ENCODE measurements at places on chromosomes 11 and 22.
A peak's percentile ranks its signal among the peaks of the same experiment; 100 is the strongest.

DNA sequence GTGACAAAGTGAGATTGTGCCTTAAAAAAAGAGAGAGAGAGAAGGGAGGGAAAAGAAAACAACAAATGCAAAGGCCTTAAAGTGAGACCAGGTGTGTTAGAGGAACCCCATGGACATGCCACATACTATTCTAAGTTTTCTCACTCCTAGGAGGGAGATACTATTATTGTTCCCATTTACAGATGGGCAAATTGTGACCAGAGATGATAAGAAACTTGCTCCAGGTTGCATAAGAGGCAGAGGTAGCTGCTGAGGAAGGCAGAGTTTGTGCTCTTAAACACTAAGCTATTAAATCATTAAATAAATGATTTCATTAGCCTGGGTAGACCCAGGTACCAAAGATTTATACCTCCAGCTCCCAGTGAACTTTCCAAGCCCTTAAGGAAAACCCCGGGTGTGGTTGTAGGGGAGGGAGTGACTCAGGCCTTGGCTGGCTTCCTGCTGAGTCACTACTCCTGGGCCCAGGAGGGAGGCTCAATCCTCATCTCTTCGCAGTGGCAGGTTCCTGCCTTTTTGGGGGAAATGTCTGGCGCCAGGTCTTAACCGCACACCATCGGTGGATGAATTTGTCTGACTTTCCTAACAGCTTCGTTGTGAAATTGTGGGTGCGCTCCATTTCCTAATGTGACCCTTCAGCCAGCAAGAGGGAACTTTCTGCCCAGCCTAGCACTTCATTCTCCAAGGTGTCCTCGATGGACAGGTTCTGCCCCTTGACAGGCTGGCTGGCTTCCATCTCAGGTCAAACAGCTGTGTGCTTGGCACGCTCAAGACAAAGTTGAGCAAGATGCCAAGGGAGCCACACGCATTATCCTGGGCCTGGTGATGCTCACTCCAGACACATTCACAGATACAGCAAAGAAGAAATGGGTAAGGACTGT is 33.4 kb upstream of the PTPRJ start:
- peak; percentile 88 for DNase-seq

- peak; percentile 2 for DNase-seq
Measured at GRCh38 chr22:32904044-32904443, 102.5 kb downstream of the TIMP3 start.

DNA sequence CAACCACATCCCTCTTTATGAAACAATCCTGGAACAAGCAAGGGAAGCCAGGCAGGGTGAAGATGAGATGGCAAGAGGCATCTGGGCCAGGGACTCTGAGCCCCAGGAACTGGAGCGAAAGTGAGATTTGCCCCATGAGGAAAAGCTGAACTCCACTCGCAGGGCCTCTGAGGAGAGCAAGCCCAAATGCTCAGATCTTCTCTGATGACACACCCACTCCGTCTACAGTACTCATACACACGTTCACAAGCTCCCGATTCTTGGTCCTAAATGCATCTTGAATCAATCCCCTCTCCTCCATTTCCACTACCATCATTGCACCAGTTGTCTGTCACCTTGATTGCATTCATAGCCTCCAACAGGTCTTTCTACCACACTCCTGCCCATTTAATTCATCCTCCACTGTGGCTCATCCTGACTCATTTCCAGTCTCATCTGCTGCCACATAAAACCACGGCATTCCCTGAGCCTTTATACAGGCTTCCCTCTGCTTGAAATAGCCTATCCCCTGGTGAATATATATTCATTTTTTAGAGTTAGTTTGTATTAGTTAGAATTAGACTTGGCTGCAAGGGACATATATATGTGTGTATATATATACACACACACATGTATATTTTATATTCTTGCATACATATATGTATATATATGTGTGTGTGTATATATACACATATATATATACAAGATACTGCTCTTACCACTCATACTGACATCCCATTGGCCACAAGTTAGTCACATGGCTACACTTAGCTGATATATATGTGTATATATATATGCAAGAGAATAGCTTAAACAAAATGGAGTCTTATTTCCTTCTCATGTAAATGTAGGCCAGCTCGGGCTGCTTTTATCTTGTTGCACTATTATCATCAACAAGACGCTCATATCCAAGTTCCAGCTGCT is 1.4 kb upstream of the APOA5 start:
- no peak for DNase-seq

DNA sequence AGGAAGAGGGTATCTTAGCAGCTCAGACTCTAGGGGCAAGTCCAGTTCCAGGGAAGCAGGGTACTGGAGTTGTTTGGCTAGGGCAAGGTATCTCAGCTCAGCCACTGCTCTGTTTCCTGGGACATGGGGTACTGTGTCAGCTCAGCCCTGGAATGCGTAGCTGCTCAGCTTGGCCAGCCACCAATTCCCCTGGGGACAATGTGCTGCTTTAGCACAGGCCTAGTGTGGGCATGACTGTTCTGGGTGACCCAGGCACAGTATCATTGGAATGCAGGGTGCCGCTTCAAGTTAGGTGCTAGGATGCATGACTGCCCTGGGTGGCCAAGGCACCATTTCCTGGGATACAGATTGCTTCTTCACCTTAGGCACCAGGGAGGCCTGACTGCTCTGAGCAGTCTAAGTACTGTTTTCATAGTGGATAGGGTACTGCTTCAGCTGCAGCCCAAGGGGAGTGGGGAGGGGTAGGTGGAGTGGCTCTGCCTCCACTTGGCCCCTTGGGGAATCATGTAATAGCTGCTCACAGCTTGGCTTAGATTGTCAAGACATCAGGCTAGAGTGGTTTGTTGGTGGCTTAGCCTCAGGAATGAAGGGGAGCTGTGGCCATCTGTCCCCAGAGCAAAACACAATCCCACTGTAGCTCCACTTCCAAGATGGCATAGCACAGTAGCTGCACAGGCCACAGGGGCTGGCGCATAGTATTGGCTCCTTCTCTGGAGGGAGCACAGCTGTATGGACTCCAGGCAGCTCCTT is 36.0 kb downstream of the MADD start:
- no peak for DNase-seq

DNA sequence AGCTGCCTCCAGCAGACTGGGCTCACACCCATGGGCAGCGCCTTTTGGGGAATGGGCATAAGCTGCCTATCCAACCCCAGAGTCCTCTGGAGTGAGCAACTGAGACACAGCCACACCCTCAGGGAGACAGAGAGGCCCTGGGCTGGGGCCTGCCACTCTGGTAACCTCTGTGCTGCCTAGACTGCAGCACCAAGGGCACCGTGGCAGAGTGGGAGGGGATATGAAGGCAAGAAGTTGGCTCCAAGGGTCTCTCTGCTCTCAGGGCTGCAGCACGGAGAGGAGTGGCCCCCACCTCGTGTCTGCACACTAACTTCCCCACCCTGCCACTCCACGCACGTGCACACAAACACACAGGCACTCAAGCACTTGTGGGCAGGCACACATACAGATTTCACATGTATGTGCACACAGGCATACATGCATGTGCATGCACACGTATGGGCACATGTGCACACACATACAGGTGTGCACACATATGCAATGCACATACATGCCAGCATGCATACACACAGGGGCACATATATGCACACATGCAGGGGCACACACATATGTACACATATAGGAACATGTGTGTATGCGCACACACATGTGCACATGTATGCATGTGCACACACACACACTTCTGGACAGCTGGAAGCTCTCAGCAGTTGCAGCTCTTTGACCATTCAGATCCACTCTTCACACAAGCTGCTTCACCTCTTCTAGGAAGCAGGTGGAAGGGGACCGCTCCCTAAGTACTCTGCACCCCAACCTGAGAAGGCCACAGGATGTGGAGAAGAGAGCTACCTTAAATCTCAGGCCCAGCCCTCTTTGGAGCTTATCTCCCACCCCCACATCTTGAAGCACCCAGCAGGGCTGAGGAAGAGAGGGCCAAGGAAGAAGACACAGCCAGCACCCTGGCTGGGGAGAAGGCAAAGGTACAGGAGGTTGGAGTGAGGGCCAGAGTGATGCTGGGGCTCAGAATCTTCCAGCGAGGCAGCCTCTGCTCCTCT is 4.3 kb downstream of the IGSF9B start:
- DNase-seq, result no peak

- DNase-seq, result peak; percentile 17
Measured at GRCh38 chr22:20238536-20238900, 29.6 kb downstream of the RTN4R start.

DNA sequence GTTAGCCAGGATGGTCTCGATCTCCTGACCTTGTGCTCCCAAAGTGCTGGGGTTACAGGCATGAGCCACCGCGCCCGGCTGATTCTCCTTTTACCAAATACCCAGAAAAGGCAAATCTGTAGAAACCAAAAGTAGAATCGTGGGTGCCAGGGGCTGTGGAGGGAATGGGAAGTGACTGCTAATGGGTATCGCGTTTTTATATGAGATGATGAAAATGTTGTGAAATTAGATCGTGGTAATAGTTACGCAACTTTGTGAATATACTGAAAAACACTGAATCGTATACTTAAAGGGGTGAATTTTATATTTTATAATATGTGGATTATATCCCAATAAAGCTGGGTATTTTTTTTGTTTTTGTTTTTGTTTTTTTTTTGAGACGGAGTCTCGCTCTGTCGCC is 48.2 kb upstream of the CREB3L1 start:
- DNase-seq, result peak; percentile 82

DNA sequence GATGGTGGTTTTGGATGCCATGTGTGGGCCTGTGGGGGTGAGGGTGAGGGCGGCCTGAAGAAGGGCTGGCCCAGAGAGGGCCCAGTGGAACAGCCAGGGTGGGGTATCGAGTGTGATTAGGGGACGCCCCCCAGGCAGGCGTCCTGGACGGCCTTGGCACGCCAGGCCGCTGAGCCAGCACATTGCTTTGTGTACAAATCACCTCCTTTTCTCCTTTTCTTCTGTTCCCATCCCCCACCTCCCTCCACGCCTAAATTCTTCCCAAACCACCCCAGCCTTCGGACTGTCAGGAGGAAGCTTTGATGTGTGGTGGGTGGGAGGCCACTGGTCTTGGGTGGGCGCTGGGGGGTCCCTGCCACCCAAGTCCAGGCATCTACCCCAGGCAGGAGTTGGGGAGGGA is 7.8 kb upstream of the CD248 start:
- no peak for DNase-seq

- peak; percentile 77 for DNase-seq
Measured at GRCh38 chr22:17121233-17122195, at the start of gene TMEM121B. TSS of gene TMEM121B (minus strand) at chr22:17121360. CDS start at chr22:17121127, 233 bp downstream.

GRCh38 chr22:35172442-35172841 is 84.9 kb upstream of the HMGXB4 start:
- no peak for DNase-seq

GRCh38 chr11:114606003-114606801 is 10.6 kb upstream of the NXPE4 start:
- DNase-seq, result no peak

GRCh38 chr11:72598906-72599305 is 75.3 kb downstream of the PDE2A start:
- no peak for DNase-seq

All from inflammatory macrophage treated with lipopolysaccharide for 4 hours (primary cell).